Urinary bladder (tissue), 4 donors: ENCODE measurements at places on chromosomes 6 and 20. TPM values are rescaled to one million over a fixed set of nuclear protein-coding genes. Genes with fewer than 3 reads are reported as not detected.

- no peak for DNase-seq
Measured at GRCh38 chr20:3842348-3842930, 4.2 kb upstream of the MAVS start.

DNA sequence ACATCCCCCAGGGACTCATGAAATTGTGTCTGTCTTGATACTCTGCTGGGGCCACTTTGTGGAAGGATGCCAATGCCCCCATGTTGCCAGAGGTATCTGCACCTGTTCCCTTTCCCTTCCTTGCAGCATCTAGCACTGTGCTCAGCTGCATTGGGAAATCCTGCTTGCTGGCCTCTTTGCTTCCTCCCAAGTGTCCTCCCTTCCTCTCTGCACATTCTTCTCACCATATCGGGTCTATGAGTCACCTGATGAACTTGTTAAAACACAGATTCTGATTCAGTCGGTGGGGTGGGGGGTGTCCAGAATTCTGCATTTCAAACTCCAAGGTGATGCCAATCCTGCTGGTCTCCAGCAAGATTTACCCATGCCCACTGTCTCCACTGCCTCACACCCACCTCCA, 467.8 kb downstream of the PTPRT start:
- DNase-seq, result no peak

The SCRT2 gene
- not detected for total RNA-seq

DNA sequence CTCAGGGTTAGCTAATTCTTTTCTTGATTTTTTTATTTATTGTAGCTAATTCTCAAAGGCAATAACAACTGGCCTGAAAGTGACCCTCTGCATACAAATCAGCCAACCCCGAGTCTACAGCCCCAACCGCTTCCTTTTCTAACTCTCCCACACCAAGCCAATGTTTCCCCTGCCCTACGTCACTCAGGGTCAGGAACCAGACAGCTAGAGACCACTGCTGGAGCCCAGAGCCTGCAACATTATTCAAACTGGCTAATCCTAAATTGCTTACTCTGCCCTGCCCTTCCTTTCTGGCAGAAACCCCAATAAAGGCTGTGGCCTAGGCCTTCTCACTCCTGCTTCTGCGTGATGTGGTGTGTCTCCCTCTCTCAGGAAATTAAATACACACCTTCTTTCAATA, 320.7 kb downstream of the CBLN4 start:
- DNase-seq, result no peak

GRCh38 chr6:125906158-125906998, 50.2 kb upstream of the HINT3 start:
- no peak for DNase-seq

The ADGB gene
- total RNA-seq, result 0.05 TPM

GRCh38 chr6:97876711-97877110, 593.7 kb upstream of the MMS22L start:
- no peak for DNase-seq

- DNase-seq, result no peak
Measured at GRCh38 chr20:39660965-39661364, 698.8 kb downstream of the DHX35 start.

DNA sequence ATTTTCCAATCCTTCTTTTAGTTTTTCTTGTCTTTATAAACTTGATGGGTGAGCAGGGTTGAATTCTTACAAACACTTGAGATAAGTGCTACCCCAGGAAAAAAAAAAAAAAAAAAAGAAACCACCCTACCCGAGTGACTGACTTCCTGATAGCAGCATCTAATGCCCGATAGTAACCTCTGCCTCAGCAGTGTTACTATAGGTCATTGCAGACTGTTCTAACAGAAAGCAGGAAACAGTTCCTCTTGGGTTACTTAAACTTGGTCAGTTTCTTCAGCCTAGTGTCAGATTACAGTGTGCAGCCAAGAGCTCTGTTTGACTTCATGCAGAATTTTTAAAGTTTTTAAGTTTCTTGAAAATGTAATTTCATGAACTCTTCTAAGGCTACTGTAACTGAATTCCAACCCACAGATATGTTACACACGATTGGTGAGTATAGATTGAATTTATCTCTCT, 2.1 kb downstream of the MYLIP start:
- DNase-seq, result peak; percentile 59

The OR2H1 gene
- total RNA-seq, result not detected

The HCRTR2 gene
- total RNA-seq, result 0.16 TPM
